ENCODE measurements at places on chromosomes 16 and 17.

DNA sequence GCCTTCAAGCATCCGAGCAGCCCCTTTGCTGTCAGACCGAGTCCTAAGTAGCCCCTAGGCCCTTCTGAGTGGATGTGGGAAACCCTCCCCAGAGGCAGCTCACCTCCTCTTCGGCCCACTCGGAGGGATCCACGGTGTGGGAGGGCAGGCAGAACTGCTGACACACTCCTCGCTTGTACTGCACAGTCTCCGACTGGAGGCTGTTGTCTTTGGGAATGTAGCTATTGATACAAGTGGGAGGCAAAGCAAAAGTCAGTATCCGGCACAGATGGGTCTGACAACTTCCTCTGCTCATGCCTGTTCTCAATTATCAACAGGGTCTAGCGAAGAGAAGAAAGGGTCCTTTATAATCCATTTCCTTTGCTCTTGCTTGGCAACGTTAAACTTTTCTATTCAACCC is 25.9 kb upstream of the FOXJ1 start:
- no peak for DNase-seq

DNA sequence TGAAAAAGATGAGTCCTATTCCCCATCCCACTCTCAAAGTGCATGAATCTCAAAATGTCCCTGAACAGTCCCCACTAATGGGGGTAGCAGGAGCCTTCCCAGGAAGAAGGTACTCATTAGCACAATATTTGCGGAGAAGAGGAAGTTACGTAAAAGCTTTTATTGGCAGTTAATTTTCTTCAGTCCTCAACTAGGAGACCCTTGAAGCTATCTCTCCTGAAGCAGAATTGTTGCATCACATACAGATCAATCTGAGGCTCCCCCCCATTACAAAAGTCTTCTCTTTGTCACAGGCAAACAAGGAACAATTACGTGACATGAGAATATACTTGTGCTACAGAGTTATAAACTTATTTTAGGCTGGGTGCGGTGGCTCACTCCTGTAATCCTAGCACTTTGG is 14.2 kb downstream of the SLFN12L start:
- DNase-seq: no peak

DNA sequence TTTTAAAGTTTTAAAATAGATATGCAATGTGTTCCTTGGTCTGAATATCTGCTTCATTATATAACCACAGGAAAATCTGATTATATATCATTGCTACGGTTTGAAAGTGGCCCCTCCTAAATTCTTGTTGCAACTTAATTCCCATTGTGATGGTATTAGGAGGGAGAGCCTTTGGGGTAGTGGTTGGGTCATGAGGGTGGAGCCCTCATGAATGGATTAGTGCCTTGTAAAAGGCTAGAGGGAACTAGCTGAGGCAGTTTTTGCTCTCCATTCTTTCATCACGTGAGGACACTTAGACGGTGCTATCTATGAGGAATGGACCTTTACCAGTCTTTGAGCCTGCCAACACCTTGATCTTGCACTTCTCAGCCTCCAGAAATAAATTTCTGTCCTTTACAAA is 7.6 kb downstream of the ABCA6 start:
- DNase-seq: no peak

DNA sequence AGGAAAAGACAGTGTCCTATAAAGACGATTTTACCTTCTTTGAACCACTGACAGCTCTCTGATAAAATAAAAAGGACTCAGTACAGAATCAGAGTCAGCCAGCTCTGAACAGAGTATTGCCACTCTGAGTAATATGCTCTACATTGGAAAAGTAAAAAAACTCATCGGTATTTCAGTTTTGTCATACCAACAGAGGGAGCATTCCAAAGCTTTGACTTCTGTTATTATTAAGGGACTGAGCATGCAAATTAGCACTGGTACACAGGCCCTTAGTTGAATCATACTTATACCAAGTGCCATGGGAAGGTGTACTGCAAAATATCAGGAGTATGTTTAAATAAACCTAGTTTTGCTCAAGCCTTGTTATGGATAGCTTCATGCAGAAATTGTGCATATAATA is 509.0 kb upstream of the KIF2B start:
- no peak for DNase-seq

DNA sequence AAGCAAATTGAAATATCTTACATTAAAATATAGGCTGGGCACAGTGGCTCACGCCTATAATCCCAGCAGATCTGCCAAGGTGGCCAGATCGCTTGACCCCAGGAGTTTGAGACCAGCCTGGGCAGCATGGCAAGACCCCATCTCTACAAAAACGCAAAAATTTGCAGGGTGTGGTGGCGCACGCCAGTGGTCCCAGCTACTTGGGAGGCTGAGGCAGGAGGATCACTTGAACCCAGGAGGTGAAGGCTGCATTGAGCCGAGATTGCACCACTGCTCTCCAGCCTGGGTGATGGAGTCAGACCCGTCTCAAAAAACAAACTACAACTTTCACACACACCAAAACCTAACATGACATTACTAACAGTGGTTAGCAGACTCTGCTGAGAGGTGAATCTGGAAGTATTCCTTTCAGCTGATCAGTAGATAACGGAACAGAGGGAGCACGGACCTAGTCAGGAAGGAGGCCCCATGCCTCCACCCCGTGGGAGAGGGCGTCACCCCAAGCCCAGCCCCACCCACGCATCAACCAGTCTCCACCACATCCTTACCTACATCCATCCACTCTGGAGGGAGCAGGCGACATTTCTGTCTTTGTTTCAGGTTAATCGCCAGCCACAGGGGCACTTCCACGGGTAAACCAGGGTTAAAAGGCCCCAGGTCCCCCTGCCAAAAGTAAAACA is 1.7 kb downstream of the GINS2 start:
- DNase-seq: no peak

GRCh38 chr17:47695429-47696376 is 1.7 kb downstream of the TBKBP1 start:
- no peak for DNase-seq

- DNase-seq: no peak
Observed at GRCh38 chr16:35140293-35140986, 1681.0 kb downstream of the TP53TG3F start.

GRCh38 chr16:63422715-63423114 is 1386.5 kb upstream of the CDH8 start:
- no peak for DNase-seq

DNA sequence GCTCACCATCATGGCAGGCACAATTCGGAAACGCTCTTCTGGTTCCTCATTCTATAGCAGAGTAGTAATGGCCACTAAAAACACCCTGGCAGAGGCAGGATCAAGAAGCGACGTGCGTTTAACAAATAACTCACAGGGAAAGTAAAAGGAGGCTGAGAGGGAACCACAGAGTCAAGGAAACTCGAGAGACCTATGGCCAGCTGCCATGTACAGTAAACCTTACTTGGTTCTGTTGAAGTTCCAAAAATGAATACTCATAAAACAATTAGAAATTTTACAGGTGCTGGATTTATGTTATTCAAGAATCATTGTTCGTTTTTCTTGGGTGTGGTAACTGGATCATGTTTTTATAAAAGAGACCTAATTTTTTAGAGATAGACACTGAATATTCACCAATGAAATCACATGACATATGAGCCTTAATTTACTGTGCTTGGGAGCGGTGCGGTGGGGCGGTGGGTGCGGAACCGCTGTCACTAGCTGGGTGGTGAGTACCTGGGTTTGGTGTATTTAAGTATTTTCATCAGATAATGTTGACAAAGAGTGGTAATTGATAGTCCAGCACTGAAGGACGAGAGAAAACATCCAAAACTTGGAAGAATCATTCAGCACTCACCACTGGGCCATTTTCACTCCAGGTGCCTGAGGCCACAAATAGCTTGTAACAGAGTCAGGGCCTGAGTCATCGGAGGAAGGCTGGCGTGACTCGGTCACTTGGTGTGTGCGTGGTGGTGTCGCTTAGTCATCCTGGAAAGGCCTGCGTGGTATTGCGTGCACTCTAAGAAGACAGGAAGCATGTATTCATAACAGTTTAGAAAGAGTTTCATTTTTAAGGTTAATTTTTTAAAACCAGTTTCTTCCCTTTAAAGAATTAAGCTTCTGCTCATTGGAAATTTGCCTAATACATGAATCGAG is 135.4 kb upstream of the CHMP6 start:
- no peak for DNase-seq

- no peak for DNase-seq
Observed at GRCh38 chr16:87216841-87217275, 100.3 kb downstream of the C16orf95 start.

- peak; percentile 54 for DNase-seq
Observed at GRCh38 chr17:16991349-16992009, 19.6 kb upstream of the TNFRSF13B start.

DNA sequence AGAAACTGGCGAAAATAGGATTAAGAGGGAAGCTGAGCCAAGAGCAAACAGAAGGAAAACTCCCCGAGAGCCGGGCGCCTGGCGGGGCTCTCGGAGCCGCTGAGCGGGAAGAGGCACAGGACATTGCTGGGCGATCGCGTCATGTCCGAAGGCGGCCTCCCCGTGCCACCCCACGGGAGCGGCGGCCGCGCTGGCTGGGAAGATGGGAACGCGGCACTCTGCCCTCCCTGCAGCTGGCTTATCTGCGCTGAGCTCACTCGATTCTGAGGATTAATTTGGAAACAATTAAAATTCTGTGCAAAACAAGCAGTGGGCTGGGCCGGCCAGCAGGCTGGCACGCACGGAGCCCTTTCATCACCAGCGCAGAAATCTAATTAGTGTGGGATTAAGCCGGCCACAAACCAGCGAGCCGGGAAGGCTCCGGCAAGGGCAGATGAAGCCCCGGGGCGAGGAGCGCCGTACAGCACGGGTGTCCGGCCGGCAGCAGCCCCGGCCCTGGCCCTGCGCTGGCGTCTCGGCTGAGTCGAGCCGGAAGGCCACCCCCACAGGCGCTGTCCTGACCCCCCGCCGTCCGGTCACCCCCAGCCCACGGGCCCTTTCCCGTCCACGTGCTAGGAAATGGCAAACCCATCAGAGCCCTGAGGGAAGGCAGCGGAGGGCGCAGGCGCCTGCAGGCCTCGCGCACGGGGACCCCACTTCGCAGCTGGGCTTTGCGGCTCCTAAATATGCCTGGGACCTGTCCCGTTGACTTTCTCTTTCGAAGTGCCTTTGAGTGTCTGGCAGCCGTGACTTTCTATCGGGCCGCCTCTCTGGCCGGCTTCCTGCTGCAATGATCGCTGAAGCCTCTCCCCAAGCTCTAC is 37.9 kb downstream of the SOX8 start:
- DNase-seq: no peak

GRCh38 chr16:88429387-88430184 is 23.5 kb upstream of the ZFPM1 start:
- no peak for DNase-seq

DNA sequence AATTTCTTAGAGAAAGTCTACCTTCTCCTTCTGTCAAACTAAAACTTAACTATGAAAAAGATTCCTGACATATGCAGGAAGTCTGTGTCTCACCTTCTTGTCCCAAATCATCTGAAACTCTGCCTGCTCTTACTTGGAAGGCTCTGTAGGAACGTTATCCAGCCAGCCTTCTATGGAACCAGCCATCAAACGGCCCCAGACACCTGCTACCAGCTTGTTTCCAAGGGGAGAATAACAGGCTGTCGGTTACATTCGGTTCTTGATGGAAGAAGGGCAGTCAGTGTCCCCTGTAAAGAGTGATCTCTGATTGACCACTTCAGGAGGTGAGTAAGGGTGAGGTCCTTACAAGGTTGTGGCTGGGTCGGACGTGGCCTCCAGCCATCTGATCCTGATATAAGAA is 1.7 kb downstream of the ADAMTS18 start:
- DNase-seq: no peak

- no peak for DNase-seq
Observed at GRCh38 chr17:57714665-57715180, 30.4 kb downstream of the CCDC182 start.

- DNase-seq: no peak
Observed at GRCh38 chr17:31136319-31136718, 41.5 kb downstream of the NF1 start.

- no peak for DNase-seq
Observed at GRCh38 chr16:85945424-85945751, 46.4 kb downstream of the IRF8 start.

GRCh38 chr17:19753661-19754463 is 5.8 kb upstream of the ALDH3A1 start:
- peak; percentile 82 for DNase-seq

- no peak for DNase-seq
Observed at GRCh38 chr16:48413272-48413671, 28.1 kb upstream of the SIAH1 start.

DNA sequence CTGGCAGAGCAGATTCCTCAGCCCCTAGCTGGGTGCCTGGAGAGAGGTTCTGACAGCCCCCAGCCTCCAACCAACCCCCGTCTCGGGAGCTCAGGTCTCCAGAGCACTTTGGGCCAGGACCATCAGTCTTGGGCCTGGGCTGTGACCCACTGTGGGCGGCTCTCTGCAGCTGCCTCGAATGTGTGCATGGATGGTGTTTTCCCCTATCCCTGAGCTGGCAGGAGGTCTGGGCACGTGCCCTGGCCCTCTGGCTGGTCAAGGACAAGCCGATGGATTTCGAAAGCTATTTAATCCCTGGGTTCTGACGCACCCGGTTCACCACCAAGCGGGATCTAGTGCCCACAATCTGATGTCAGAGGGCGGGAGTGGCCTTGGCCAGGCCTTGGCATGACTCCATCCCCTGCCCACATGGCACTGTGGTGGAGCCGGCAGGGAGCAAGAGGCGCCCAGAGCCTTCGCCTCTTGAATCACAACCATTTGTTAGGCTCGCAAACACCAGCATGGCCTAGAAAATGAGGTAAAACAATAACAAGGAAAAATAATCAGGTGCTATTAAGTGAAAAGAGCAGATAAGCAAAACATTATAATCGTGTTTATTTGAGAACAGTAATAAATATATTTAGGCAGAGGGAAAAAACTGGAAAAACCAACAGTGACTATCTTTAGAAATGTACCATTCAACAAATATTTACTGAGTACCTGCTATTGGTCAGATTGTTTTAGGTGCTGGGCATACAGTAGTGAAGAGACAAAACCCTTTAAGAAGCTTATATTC is 69.3 kb upstream of the TOB1 start:
- DNase-seq: peak; percentile 83

DNA sequence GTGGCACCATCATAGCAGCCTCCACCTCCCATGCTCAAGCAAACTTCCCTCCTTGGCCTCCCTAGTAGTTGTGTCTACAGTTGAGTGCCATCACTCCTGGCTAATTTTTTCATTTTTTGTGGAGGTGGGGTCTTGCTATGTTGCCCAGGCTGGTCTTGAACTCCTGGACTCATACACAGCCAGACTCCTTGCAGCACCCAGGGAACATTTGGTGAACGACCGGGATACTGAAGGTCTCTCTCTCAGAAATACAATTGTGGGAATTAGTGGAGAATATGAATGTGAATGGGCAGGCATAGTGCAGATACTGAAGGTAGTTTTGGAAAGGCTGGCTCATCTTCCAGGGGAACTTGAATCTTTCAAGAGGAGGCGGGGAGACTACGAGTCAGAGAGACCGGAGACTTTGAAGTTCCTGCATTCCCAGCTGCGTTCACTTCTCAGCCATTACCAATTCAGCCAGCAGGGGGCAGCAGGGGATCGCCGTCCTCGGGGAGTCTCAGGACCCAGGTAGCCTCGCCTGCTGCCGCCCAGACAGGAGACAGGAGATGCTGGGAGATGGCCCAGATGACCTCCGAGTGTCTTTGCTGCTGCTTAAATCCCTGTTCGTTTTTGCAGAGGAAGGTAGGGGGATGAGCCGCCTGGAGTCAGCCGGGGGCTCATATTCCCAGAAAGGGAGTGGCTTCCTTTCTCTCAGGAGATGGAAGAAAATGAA is 68.6 kb downstream of the HAPSTR1 start:
- peak; percentile 82 for DNase-seq

All from breast epithelium (tissue), 4 donors.